ENCODE measurements at places on chromosomes 6 and 20.
A peak's percentile ranks its signal among the peaks of the same experiment; 100 is the strongest.

DNA sequence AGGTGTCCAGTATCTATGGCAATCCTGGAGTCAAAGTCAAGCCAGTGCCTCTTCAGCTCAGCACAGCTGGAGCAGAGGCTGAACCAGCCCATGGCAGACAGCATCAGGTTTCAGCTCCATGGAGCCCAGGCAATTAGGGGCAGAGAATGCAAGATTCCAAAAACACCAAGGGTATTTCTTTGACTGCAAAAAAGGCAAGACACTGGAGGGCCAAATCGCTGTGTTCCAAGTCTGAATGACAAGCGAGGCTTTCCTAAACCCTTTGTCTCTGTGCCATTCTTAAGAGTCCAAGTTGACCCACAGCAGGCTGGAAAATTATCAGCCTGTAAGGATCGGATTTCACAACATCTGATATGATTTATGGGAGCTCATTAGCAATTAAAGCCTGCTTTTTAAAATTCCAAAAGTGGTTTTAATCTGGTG lies 49.7 kb upstream of the TGM3 start:
- peak; percentile 58 for DNase-seq

- no peak for DNase-seq
Observed at GRCh38 chr6:219641-220198, 72.6 kb upstream of the DUSP22 start.

DNA sequence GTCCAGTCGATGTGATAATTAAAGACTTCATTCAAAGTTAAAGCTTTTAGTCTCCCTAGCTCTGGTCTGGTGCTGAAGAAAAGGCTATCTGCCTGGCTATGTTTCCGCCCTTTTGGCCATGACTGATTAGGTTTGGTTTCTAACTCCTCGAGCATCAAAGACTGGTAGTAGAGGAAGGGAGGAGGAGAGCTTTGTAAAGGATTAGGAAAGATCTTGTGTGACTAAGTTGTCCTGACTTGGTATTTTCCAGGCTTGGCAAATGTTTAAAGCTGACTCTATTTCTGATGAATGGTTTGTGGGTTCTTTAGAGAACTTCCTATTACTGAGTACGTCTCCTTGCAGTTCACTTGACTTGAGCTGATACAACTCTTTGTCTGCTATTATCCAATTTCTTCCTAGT lies 312.9 kb downstream of the GJA1 start:
- DNase-seq, result no peak

- no peak for DNase-seq
Observed at GRCh38 chr20:38219006-38219950, 41.3 kb downstream of the KIAA1755 start.

GRCh38 chr6:31870385-31870921 lies 7.8 kb upstream of the NEU1 start:
- no peak for DNase-seq

GRCh38 chr6:30782425-30783014 lies 38.2 kb upstream of the IER3 start:
- no peak for DNase-seq

- DNase-seq, result no peak
Observed at GRCh38 chr6:135983093-135983492, 131.6 kb downstream of the PDE7B start.

GRCh38 chr6:33693186-33694105 lies 18.1 kb downstream of the UQCC2 start:
- no peak for DNase-seq

- DNase-seq, result no peak
Observed at GRCh38 chr6:149248693-149249369, 68.7 kb upstream of the TAB2 start.

- peak; percentile 72 for DNase-seq
Observed at GRCh38 chr6:90413867-90414266, 117.2 kb upstream of the BACH2 start.

GRCh38 chr6:106724848-106725247 lies 95.5 kb downstream of the QRSL1 start:
- DNase-seq, result no peak

- no peak for DNase-seq
Observed at GRCh38 chr6:16681260-16681873, 79.9 kb downstream of the ATXN1 start.

DNA sequence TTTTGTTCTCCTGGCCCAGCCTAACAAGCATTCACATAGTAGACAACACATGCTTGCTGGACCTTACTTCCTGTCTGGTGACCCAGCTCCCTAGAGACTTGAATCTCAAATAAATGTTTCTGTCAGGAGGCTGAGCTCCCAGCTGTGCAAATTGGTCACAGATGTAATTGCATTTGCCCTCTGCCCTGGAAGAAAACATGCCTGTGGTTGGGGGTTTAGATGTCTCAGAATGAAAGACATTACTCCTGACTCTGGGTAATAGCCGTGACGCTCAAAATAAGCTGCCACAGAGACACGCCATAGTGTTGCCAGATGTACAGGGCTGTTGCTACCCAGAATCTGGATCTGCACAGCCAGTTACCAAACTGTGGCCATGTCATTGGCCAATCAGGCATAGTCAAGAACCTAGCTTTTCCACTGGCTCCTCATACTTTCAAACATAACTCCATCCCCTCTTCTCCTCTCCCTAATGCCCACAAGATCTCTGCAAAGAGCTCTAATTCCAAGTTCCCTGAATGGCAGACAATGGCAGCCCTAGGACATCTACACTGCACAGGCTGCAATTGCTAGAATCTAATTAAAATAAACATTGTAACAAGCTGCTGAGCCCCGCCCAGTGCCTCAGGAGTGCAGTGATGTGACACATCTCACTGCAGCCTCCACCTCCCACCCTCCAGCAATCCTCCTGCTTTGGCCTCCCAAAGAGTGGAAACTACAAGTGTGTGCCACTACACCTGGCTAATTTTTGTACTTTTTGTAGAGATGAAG lies 32.8 kb upstream of the GMPR start:
- DNase-seq, result no peak

DNA sequence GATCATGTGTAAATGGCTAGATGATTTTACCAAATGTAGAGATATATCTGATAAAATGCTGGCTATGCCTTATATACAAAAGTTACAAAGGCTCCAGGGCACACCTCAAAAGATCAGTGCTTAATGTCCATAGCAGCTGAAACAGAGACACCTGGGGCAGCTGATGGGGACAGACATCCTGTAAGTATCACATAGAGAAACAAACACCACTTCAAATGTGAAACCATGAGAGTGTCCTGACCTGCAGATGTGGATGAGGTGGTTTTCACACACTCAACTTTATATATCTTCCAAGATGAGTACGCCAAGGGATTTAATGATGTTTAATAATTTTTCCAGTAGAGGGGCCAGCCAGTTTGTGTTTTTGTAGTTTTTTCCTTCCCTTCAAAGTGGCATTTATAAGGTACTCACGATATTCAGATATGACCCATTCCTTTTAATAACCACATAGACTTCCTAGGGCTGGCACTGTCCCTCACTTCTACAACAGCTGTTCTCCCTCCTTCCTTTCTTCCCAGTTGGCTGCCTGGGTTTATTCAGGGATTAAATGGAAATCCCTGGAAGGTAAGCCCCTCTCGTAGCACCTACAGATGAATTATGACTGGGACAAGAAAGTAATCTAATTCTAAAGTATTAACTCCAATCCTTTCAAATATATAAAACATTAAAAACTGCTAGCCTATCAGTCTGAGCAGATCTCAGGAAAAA lies 50.3 kb upstream of the MCM9 start:
- peak; percentile 50 for DNase-seq

DNA sequence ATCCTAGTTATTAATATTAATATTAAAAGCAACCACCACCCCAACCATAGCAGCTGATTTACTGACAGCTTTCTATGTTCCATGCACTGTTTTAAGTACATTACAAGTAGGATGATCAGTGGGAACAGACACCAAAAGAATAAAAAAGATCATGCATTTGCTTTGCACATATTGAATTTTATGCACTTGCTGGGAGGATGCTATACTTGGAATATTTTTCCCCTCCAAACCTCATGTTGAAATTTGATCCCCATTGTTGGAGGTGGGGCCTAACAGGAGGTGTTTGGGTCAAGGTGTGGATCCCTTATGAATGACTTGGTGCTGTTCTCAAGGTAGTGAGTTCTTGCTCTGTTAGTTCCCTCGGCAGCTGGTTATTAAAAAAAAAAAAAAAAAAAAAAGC lies 178.9 kb upstream of the MYLIP start:
- DNase-seq, result peak; percentile 34

DNA sequence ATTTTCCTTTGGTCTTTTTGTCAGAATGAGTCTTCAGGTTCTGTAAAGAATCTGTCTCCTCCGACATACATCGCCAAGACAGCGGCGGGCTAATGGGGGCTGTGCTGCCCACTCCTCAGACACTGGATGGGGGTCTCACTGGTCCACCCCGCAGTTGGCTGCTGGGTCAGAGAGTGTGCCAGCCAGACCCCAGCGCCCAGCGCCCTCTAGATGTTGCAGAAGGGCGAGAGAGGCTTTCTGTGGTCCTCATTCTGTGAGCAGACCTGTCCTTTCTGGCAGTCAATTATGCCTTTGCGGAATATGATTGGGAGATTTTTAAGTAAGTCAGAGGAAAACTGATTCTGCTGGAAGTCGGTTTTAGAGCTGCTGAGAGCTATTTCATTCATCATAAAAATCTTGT lies 7.8 kb upstream of the CCR6 start:
- no peak for DNase-seq

DNA sequence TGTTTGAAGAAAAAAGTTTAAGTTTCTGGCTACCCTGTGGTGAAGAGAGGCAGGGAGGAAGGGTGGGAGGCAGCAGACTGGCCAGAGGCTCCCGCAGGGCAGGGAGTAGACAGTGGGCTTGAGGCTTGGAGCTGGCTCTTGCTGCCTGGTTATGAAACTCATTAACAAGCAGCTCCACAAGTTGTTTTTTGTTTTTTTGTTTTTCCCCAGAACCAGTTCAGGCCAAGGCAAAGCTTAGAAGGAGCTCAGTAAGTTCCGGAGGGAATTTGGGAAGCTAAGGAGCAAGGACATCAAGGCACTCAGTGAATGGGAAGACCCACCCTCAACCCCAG lies 4.0 kb downstream of the DLL1 start:
- DNase-seq, result no peak

GRCh38 chr6:163716690-163717089 lies 302.2 kb downstream of the QKI start:
- DNase-seq, result no peak

GRCh38 chr6:73121421-73121993 lies 103.8 kb downstream of the KHDC1L start:
- DNase-seq, result no peak

- no peak for DNase-seq
Observed at GRCh38 chr20:13169086-13169485, 52.0 kb upstream of the ISM1 start.

DNA sequence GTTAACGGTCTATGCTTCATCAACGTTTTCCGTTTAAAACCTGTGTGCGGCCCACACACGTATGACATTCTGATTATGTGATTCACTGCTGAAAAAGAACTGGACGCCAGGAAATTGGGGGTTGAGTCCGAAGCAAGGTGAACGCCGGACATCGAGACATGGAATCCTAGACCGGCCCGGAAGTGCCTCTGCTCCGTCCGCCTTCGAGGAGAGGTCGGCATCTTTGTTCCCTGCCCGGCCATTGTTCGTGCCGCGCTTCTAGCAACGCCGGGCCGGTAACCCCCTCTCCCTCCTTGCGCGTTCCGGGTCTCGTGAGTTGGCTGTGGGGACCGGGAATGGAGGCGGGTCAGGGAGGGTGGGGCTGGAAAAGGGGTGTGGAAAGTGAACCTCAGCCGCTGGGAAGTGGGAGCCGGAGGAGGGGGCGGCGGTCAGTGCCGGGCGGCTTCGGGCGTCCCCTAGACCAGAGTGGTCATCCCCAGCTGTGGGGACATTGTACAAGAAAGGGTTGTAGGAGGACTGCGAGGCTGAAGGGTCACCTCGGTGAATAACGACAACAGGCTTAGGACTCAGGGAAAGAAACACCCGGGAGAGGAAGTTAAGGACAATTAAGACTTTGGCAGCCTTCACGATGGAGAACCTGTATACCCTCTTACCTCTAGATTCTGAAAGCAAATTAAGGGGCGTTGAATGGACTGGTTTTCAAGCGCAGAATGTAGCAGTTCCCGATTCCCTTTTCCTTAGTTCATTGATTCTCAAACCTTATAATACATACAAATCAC lies at the start of gene ZSCAN9:
Gene ZSCAN9 (plus strand): TSS at position 220 of the 779 bp plus-strand sequence. CDS start 1,810 bp downstream, outside the sequence.
- DNase-seq, result peak; percentile 71

GRCh38 chr20:35467339-35468224 lies 12.2 kb downstream of the CEP250 start:
- no peak for DNase-seq

GRCh38 chr20:35934050-35934449 lies 20.3 kb downstream of the SCAND1 start:
- DNase-seq, result no peak

GRCh38 chr20:63576311-63576710 lies 2.3 kb upstream of the HELZ2 start:
- DNase-seq, result no peak

GRCh38 chr6:144768551-144769075 lies 483.5 kb downstream of the UTRN start:
- no peak for DNase-seq

GRCh38 chr6:14083751-14084150 lies 33.8 kb upstream of the CD83 start:
- no peak for DNase-seq

DNA sequence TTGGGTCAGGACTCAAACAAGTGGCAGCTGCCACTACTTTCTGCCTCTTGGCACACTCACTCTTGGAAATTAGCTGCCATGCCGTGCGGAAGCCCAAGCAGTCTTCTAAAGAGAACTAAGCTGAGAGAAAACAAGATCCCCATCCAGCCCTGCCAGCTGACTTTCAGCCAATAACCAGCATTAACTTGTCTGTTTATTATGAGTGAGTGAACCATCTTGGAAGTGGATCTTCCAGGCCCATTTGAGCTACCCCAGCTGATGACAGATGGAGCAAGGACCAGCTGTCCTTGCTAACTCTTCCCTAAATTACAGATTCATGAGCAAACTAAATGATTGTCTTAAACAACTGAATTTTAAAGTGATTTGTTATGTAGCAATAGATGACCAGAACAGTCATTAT lies 73.9 kb upstream of the RBM24 start:
- DNase-seq, result no peak

GRCh38 chr6:27809939-27810767 lies 102.0 kb downstream of the OR2B2 start:
- peak; percentile 96 for DNase-seq

DNA sequence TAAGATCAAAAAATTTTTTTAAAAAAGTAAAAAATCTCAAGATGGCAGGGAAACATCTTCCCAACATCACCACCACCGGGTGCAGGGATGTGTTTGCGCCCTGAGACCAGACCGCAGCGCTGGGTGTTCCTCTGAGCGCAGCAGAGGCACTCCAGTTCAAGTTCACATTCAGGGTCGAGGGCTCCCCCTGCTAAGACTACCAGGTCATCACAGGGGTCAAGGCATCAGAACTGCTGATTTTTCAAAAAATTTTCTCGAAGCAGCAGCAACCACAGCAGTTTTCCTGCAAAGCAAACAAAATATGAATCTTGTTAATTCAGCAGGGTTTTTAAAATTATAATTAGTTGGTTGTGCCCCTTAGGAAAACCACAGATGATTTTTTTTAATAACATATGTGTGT lies 83.1 kb downstream of the MYLK4 start:
- DNase-seq, result no peak

GRCh38 chr6:41900861-41901260 lies 5.7 kb upstream of the USP49 start:
- no peak for DNase-seq

GRCh38 chr6:136086686-136087085 lies 163.4 kb downstream of the MTFR2 start:
- DNase-seq, result no peak

- DNase-seq, result no peak
Observed at GRCh38 chr6:40125680-40126394, 191.6 kb upstream of the MOCS1 start.

Measured in NCI-H510A treated with DMSO at 0.1 percent for 48 hours (cell line).